ENCODE measurements at places on chromosomes 16 and 17. TPM values are rescaled to one million over a fixed set of nuclear protein-coding genes. Genes with fewer than 3 reads are reported as not detected.

The MAP2K4 gene
- total RNA-seq, result 16.8 TPM

DNA sequence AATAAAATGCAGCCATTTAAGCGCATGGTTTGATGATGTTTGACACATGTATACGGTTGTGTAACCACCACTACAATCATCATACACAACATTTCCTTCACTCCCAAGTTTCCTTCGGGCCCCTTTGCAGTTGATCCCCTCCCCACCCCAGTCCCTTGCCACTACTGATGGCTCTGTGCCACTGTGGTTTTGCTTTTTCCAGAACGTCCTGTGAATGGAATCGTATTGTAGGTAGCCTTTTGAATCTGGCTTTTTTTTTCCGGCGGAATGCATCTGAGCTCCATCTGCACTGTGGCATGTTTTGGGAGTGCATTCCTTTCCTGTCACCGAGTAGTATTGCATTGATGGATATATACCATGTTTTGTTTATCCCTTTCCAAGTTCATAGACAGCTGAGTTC, 15.1 kb upstream of the MAP2K3 start:
- no peak for DNase-seq

DNA sequence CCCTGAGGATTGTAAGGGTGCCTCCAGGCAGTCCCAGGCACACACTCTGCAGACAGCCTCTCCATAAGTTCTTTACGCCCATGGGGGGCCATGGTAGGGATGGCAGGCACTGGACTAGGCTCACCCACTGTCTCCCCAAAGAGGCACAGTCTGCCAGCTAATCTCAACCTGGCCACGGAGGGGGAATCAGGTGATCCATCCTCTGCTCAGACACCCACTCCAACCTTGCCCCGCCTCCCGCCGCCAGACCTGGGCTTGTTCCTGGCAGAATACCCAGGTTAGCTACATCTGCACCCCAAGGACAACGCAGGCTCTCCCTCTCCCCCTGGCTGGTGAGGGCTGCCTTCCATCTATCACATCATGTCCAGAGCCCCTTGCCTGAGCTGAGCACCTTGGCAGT, 1.2 kb downstream of the NLGN2 start:
- no peak for DNase-seq

DNA sequence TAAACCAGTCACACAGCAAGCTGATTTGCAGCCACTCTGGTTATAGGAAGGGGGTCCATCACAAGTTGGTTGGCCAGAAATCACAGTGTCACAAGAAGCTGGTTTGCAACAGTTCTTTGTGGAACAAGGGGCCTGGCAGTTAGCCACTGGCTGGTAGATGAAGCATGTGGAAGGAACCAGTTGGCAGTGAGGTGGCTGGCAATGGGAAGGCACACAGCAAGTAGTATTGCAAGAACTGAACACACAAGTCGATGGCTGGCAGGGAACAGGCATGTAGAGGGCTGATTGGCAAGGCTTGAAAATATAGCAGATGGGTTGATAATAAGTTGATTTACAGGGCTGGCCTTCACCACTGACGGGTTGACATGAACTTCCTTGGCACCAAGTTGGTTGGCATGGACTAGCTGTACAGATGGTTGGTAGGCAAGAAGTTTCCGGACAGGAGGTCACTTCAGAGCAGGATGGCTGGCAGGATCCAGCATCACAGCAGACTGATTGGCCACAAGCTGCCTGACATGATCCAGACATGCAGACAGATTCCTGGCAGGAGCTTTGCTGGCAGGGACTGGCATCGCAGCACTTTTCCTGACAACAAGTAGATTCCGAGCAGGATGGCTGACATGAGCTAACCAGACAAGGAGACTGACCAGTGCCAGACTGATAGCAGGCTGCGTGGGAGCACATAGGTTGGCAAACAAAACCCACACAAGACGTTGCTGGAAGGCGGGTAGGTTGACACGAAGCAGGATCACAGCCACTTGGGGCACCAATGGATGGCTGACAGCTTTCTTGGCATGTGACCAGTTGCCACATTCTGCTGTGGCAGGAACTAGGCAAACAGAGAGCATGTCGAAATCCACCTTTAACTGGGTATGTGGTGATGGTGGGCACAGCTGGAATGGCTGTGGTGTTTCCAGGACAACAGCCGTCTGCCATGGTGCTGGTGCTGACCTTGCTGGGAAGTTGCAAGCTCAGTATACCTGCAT, at the start of gene KRTAP29-1:
KRTAP29-1 (minus strand) TSS at position 936 of the 986 bp plus-strand sequence; CDS start at position 936, 0 bp downstream.
- DNase-seq, result no peak

- DNase-seq, result no peak
Observed at GRCh38 chr16:84610376-84610775, 7.5 kb downstream of the COTL1 start.

Data from Panc1 (cell line).